ENCODE measurements at places on chromosomes 5 and 9.

DNA sequence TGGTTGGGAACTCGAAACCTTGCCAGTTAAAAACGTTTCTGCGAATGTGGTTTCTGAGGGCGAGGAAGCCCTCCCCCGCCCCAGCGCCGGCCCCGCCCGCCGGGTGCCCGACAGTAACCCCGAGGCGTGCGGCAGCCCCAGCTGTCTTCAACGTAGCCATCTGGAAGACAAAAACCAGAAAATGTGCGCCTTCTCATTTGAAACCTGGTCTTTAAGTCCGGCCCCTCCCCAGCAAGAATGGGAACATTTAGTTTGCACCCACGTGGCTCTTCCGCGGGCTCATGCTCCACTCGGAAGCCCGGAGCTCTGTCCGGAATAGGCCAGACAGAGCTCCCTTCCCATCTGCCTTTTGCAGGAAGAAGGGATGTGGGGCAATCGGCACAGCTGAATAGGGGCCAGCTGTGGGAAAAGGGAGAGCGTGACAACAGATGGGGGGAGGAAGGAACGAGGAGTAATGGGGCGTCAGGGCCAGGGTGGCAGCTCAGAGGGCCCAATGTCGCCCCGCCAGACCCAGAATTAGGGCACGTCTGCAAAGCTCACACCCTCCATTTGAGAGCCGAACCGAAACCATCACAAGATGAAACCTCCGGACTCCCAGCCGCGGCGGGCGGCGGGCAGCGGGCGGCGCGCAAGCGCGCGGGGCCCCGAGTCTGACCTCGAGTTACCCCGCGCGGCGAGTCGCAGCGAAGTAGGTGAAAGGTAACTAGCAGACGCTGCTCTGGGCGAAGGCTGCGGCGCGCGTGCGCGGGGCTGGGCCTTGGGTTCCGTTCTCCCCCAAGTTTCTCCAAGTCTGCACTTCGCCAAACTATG is 63.4 kb upstream of the ABCA1 start:
- DNase-seq: peak; percentile 58

GRCh38 chr9:78351816-78352215 is 54.9 kb downstream of the PSAT1 start:
- DNase-seq: no peak

GRCh38 chr5:146690880-146691355 is 174.9 kb upstream of the GPR151 start:
- DNase-seq: no peak

DNA sequence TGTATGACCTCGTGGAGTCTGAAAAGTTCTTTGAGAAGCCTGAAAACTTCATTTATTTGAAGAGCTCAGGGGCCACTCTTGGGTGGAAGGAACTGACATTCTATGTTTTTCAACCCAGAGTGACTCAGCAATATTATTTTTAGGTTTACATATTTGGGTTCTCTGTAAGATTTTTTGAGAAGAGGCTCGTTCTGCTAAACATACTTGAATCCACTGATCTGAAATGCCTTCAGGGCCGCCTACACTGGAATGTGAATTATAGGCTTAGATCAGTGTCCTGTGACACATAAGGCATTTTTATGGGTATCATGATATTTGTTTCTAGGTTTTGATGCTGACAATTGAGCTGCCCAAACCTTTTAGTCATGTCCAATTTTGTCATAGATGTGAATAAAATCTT is 86.2 kb downstream of the PSAT1 start:
- DNase-seq: no peak

DNA sequence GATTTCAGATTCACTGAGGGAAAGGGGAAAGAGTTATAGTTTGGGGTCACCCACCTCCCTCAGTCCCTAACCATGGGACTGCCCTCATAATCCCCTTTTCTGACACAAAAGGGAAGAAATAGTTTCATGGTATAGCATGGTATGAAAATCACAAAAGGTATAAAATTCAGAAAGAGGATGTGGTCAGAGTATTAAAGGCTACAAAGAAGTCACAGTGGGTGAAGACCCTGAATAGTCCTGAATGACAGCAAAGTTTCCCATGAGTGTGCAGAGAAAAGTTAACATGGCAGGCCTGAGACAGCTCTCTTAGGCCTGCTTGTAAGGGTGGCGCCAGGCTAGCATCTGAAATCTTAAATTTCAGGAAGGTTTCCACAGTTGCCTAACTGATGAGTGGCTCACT is 290.6 kb upstream of the ZNF608 start:
- no peak for DNase-seq

DNA sequence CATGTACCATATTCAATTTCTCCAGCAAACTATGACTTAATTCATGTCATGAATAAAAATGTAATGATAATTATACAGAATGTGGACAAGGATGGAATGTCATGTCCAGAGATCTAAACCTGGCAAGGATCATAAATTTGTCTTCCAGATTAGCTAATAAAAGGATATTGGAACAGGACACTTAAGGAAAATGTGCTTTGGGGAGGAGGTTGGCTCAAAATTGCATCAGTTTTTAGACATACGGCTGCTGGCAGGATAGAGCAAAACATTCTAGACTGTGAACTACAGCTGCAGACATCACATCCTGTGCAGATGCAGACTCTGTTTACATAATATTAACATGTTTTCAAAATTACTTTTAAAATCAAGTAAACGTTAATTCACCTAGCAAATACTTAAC is 248.4 kb downstream of the TLR4 start:
- DNase-seq: no peak

- DNase-seq: no peak
Measured at GRCh38 chr5:142304013-142304701, 20.7 kb downstream of the SPRY4 start.

DNA sequence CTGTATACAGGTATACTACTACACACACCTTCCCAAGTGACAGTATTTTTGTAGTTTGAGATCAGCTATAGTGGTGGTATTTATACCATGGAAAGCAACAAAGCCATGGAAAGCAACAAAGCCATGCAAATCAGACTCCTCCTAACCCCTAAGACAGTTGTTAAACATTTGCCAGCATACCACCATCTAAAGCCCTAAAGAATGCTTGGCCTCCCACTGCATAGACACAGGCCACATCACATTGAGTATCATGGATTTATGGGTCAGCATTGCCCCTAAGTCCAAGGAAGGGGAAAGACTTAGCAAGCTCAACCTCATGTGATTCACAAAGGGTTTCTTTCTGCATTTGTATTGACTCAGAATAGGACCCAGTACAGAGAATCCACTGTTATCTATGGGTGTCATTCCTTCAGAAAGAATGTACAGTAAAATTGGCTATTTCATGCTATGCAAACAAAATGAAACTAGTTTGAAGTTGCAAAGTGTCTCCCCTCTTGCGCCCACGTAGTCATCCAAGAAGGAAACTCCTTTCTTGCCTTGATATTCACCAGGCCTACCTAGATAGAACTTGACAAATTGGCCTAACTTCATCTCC is 70.4 kb upstream of the IQGAP2 start:
- no peak for DNase-seq

DNA sequence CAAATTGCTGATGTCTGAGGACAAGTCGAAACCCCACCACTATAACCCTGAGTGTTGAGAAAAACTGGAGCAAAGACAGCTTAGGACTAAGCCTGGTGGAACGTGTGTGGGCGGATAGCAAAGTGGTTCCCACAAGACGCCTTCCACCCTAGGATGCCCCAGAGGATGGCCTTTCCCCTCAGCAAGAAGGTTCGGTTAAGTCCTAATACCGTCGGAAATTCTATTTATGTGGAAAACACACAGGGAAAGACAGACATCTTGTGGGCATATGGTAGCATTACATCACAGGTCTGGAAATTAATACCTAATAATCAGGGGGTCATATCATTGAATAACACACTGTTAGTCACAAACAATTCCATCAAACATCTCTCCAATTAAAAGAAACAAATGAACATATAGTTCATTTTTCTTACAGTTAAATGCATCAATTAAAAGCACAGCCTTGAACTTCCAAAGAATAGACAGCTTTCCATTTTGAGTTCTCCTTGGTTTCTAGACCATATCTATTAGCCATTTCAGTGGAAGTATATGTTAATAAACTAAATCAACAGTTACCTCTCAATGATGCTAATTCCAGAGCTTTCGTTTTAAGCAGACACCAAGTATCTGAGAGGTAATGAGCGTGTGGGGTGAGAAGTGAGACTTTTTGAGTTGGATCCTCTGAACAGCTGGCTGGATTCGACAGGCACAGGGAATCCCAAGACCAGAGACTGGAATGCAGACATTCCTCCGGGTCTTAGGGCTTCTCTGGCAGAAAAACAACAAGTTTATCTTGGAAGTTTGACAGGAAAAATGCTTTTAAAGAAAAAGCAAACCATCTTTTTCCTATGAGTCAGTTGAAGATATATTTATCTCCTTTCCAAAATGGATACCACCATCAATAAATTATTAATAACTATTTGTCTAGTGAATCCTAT is 2.9 kb upstream of the ICE1 start:
- DNase-seq: no peak

- no peak for DNase-seq
Measured at GRCh38 chr9:137490532-137491186, 31.5 kb upstream of the NSMF start.

DNA sequence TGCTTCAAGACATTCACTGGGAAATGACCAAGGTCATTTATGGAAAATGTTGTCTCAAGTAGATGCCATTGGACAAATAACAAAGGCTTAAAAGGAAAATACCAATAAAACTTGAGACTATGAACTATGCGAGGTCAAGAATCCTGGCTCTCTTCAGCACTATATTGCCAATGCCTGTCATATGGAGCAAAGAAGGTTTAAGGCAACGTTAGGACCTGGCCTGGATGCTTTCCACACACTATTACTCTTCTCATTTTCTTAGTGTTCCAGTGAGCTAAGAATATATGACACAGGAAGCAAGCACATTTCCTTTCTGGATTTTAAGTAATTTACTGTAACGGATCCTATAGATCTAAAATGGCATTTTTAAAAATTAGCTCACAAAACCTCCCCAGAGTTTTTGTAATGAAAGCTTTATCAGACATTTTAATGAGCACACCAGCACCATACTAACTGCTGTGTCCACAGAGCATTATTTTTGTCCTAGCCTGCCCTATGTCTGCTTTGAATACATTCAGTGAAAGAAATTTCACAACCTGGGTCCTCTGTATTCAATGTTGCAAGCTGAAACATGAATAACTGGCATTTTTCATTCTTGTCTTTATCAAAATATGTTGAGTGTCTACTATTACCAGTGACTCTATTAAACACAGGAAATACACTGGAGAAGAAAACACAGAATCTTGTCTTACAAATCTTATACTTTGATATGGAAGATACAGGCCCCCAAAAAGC is 315.6 kb downstream of the CETN3 start:
- no peak for DNase-seq

- DNase-seq: no peak
Measured at GRCh38 chr9:133027134-133027533, 3.7 kb upstream of the GTF3C5 start.

DNA sequence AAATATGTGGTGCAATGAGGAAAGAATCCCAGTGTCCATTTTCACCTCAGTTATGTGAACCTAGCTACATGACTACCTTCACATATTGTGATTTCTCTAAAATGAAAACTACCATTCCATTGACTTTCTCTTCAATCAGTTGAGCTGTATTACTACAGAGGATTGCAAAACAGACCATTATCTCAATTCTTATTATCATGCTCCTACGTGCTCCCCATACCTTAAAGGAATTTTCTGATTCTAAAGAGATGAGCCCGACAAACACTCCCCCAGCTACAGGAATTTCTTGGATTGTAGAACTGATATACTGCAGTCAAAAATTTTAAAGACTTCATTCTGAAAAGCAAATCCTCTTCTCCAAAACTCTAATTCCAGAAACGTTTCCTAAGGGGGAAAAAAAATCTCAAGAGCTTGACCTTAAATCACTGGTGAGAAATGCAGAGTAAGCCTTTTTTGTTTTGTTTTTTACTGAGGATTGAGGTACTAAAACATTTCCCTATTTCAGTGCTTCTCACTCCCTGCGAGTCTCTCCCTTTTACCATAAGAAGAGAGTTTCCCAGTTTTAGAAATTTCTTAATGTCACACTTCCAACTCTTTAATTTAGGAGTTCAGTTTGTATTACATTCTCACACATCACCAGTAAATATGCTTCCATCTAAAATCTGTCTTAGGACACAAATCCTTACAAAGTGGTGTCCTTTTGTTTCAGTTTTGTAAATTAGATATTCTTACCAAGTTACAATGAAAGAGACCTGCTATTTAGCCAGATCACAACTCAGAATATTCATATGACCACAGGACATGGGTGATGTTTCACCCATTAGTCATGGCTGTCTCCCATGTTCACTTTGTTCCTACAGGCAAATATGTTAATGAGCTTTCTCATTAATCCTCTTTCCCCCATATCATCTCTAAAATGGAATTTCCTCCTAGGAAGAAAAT is 203.8 kb downstream of the TSSK1B start:
- DNase-seq: no peak

- no peak for DNase-seq
Measured at GRCh38 chr5:163544836-163545235, 39.4 kb downstream of the MAT2B start.

GRCh38 chr9:29211003-29211579 is 1637.8 kb upstream of the C9orf72 start:
- DNase-seq: no peak

GRCh38 chr5:107670087-107670931 is 428 bp downstream of the EFNA5 start:
- DNase-seq: no peak

- DNase-seq: no peak
Measured at GRCh38 chr9:84266087-84266561, 74.4 kb downstream of the SLC28A3 start.

DNA sequence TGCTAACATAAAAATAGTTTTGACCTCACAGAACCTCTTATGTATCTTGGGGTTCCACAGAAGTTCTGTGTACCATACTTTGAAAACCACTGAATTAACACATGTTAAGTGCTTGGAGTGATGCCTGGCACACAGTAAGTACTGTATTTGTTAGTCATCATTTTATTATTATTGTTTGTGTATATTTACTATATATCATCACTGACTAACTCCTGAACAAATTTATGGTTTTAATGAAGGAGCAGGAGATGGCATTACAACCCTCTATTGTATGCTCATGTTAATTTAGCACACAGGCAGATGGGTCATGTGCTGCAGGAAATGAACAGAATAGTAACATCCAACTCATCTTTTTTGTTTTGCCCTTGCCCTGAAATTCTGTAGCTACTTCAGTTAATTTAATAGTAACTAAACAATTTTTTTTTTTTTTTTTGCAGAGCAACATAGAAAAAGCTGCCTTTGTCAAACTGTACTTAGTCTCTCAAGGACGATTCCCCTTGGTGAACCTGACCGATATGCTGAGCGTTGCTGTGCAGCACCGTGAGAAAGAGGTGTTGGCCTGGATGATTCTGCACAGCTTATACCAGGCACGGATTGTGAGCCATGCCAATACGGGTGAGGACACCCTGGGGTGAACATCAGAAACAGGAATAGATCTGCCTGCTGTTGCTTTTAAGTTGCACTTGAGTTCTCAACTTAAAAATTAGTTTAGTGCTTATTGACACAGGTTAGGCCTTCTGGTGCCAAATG is 45.4 kb downstream of the HACD4 start:
- DNase-seq: no peak

Data from CD8-positive, alpha-beta T cell (primary cell).